ENCODE measurements at places on chromosomes 5 and 9.

DNA sequence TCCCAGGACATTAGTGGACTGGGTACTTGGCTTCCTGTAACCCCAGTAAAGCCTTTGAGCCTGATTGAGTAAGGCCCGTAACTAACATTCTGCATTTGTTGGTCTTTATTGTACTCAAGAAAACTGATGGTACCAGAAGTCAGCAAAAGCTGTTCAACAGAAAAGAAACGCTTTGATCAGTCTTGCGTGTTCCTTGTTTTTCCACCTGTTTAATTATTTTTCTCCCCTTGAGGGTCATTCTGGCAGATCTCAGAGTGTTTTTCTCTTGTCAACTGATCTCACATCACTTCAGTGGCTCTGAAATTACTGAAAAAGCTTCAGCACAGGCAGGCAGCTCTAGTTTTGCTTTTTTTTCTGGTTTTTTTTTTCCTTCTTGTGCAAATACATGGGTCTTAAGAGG lies 6.1 kb upstream of the TMEM268 start:
- no peak for DNase-seq

DNA sequence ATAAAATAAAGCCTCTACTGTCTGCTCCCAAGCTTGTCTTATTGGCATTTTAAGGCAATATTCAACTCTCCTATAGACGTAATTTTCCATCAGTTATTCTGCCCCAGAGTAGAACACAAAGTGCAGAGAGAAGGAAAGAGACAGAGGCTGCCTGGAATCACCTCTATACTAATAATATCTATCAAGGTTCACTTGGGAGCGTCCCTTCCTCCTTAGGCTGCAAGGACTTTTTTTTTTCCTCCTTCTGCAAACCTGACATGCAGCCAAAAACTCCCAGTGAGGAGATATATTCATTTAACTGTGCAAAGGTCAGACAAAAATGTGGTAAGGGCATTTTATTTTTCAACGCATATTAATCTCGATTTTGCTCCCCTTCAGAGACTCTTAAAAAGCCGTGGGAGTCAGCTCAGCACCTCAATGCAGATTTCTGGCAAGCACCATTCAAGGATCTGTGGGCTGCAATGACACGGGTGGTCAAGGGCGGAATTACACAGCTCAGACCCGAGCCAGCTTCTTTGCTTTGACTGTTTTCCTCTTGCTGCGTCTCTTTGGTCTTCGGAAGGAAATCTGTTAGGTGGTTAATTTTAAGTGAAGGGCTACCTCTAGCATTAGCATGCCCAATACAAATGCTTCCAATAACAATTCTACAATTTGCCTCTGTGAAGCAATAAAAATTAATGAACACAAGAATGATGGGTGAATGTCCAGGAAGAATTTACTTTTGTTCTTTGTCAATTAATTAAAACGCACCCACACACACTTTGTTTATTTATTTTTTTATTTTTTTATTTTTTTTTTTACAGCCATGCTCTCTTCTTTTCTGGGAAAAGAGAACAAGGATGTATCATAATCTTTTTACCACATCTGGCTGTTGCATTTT lies 587.7 kb upstream of the GRAMD2B start:
- DNase-seq: peak; percentile 10

DNA sequence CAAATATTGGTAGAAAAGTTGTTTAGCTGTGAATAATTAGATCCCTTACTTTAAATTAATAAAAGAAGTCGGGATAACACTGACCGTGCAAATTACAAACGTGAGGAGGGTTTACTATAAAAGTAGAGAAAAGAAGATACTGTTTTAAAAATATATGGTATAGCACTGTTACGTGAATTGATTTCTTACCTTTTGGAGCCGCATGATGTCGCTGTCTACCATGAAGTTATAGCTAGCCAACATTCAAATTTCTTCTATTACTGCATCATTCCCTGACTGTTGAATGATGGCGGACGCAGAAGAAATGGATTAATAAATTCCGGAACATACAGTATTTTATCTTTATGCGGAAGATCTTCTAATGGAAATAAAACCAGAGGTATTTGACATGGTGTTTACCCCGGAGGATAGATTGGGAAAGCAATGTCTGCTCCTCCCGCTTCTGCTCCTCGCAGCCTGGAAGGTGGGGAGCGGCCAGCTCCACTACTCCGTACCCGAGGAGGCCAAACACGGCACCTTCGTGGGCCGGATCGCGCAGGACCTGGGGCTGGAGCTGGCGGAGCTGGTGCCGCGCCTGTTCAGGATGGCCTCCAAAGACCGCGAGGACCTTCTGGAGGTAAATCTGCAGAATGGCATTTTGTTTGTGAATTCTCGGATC lies at the start of gene PCDHA6:
PCDHA6 (plus strand) TSS at position 257 of the 658 bp plus-strand sequence; CDS start at position 389, 132 bp downstream.
- DNase-seq: no peak

GRCh38 chr9:76634356-76635054 lies 129.7 kb upstream of the PCA3 start:
- DNase-seq: peak; percentile 47

DNA sequence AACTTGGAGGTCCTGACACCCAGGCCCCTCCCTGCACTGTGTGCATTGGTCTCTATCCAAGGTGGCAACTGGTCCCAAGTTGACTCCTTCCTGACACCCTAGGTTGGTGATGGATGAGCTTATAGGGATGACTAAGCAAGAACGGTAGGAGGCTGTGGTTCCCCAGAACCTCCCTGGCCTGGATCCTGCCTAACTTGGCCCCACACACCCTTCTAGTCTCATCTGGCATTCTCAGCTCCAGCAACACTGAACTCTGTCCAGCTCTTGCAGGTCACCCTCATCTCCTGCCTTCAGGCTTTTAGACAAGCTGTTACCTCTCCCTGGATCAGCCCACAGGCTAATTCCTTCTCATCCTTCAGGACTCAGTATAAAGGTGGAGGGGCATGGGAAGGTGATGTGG lies 16.5 kb downstream of the AQP3 start:
- DNase-seq: no peak

DNA sequence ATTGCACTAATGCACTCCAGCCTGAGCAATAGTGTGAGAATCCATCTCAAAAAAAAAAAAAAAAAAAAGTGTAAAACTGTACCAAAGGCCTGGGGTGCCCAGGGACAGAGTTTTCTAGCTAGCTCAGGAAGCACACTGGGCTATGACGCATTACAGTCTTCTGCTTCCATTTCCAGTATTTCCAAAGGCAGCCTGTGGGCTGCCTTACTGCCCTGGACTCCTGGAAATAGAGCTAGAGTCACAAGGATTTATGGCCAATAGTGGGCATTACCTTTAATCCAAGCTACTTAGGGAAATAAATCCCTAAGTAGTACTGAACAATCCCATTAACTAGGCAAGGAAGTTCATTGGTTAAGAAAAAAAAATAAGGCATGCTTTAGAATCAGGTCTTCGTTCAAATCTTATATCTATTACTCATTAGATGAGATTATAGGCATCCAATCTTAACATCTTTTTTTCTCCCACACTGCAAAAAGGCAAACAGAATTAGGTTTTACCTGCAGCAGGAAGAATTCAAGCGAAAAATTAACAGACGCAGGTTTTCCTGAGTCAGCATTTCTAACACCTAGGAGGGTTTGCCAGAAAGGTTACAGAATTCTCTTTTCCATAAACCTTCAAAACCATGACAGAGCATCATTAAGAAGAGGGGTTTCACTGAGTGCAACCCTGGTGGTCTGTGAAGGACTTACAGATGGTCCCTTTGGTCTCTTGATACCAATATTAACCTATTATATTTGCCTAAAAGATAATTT lies 85.6 kb upstream of the CCDC112 start:
- DNase-seq: no peak

GRCh38 chr5:14187660-14188059 lies 44.5 kb downstream of the TRIO start:
- no peak for DNase-seq

DNA sequence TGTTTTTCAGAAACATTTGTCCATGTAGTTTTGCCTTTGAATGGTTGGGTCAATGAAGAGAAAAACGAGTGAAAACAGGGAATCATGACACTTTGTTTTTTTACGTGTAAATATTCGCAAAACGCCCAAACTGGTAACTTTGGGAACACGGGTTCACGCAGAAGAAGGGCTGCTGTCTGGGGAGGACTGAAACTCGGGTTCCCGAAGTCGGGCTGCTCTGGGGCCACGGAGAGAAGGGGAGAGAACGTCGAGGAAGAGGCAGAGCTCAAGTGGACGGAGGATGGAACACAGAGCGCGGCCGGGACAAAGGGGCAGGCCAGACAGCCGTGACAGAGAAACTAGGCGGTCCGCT lies 478 bp upstream of the SETD9 start:
- no peak for DNase-seq

- no peak for DNase-seq
Measured at GRCh38 chr9:114351932-114352331, 22.3 kb downstream of the ORM2 start.

DNA sequence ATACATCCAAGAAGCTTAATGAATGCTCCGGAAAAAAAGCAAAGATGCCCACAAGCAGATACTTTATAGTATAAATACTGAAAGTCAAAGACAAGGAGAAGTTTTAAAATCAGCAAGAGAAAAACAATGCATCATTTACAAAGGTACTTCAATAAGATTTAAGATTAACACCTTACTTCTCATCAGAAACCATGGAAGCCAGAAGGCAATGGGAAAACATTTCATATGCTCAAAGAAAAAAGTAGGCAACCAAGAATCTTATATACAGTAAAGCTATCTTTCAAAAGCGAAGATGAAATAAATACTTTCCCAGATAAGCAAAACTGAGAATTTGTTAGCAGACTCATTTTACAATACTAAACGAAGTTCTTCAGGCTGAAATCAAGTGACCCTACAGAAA lies 51.1 kb downstream of the ABHD17B start:
- DNase-seq: no peak

DNA sequence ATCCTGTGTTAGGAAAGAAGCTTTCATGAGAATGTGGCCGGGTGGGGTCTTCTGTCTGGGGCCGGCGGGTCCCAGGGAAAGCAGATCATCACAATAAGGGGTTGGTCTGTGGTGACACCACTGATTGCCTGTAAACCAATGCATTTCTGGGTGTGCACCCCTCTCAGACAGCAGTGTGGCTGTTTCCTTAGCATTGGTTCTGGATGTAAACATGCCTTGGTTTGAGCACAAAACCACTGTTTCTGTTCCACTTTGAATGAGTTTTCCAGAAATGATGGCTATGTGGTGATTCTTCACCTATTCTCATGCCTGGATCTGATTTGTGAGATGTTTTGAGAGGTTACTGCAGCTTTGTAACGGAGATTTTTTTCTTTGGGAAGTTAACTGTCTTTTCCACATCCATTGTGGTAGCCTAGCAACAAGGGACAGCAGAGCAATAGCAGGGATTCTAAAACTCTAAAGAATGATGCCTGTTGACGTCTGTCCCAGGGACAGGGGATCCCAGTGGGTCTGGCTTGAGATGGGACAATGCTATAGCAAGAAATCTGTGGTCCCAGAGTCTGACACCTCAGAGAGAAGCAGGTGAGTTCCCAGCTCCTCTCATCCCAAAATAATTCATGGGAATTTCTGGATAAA lies at the start of gene CCDC192:
CCDC192 (plus strand) TSS at position 466 of the 636 bp plus-strand sequence; CDS start at position 521, 55 bp downstream.
- no peak for DNase-seq

DNA sequence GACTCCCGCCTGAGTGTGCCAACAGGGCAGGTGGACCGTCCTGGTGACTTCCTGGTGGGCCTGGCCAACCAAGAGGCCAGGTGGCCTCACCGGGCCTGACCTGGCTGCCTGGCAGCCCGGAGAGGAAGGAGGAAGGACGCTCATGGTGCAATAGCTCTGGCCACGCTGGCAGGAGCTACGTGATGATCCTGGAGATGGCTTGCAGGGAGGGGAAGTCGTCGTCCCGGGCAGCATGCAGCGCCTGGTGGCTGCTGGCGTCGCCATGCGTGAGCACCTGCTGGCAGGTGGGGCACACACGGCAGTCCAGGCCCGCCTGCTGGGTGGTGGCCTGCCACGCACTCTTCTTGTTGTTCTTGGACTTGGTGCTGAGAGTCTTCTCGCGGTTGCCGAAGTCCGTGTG lies 26.3 kb downstream of the SPATA31C1 start:
- no peak for DNase-seq

DNA sequence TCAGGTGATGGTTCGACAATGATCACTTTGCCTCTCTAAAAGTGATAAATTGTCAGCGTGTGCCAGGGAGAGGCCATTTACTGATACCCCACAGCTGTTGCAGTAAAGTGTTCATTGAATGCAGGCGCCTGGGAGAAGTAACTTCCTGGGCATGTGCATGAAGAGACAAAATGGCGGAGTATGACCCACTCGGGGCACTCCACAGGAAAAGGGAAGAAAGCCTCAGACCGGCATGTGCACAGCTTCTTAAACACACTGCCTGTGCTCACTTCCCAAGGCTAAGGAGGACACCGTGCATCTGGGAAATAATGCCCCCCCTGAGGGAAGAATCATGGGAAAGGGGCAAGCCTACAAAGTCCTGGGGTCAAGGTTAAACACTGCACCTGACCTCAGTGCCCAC lies 329.5 kb downstream of the ICE1 start:
- DNase-seq: no peak

GRCh38 chr5:63101870-63102269 lies 523.3 kb downstream of the LRRC70 start:
- no peak for DNase-seq

GRCh38 chr9:35026671-35027070 lies 37.1 kb downstream of the DNAJB5 start:
- DNase-seq: no peak

- no peak for DNase-seq
Measured at GRCh38 chr5:68367287-68367686, 151.7 kb downstream of the PIK3R1 start.

DNA sequence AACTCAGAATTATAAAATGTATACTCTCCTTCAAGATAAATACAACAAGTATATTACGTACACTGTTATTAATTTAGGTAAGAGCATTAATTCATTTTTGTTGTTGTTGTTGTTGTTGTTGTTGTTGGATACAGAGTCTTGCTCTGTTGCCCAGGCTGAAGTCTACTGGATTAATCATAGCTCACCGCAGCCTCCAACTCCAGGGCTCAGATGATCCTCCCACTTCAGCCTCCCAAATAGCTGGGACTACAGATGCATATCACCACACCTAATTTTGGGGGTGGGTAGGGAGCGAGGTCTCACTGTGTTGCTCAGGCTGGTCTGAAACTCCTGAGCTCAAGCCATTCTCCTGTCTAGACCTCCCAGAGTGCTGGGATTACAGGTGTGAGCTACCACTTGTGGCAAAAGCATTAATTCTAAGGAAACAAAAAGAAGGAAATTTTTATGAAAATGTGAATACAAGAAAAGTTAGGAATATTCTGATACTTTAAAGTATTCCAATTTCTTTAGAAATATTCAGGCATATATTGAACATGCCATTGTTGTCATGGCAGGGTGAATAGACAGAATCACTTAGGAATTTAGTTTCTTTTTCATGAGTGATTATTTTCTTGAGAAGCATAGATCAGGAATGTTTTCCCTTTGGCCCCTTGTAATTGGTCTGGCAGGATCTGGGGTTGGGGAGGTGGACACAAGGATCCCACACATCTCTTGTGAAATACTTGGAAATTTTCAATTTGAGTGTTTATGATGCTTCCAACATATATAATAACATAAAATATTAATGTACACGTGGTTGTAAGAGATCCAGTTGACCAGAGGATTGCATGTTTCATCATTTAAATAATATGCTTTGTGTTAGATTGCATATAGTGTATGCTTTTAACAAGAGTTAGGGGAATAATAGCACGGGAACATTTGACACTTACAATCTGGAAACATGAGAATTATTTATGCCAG lies 263.6 kb downstream of the FANCC start:
- DNase-seq: no peak

- DNase-seq: no peak
Measured at GRCh38 chr9:69093471-69094103, 58.0 kb downstream of the FXN start.
